ENCODE measurements at places on chromosomes 4 and X.

GRCh38 chrX:39836802-39837420 is 260.8 kb downstream of the BCOR start:
- DNase-seq, result no peak

- DNase-seq, result no peak
Observed at GRCh38 chrX:153880440-153880815, 5.5 kb downstream of the L1CAM start.

GRCh38 chr4:38512840-38513239 is 151.2 kb upstream of the KLF3 start:
- no peak for DNase-seq

DNA sequence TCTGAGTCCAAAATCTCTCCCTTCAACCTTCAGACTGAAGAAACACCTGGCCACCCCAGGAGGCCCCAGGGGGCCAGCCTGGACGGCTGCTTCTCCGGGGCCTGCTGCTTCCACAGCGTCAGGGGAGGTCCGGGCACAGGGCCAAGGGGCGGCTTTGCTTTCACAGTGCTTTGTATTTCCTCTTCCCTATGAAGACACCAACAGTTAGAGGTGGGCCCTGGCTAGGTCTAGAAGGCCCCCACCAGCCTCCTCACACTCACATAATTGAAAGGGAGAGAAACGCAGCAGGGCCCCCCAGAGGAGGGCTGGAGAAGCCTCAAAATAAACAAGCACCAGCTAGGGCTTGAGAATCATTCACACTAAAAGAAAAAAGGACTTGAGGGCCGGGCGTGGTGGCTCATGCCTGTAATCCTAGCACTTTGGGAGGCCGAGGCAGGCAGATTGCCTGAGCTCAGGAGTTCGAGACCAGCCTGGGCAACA is 17.8 kb downstream of the SCD5 start:
- peak; percentile 87 for DNase-seq

DNA sequence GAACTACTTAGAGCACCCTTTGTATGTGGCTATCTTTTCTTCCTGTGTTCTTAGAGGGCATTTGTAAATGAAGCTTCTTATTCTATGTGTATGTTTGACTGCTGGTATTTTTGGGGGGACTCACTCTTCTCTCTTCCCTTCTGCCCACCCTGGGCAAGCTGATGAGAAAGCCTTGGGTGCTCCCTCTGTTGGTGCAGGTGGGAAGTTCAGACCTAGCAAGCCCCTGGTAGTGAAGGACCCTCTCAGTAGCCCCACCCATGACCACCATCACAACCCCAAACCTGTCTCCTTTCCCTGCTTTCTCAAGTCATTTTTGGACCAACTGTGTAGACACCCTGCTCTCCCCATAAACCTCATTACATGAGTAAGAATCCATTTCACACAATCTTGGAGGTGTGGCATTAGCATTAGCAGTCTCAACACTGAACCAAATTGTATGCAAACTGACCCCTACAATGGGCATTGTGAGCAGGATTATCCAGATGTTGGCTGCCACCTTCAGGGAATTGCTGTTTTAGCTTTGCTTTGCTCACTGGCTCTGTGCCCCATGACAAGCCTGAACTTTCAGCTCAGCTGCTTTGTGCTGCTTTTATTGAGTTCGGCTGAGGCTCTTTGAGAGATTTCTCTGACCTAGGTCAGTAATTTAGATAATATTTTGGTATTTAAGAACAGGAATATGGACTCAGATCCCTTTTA is 27.9 kb downstream of the TRIM61 start:
- no peak for DNase-seq

GRCh38 chrX:50448565-50448964 is 22.1 kb downstream of the DGKK start:
- no peak for DNase-seq

GRCh38 chrX:39972340-39972739 is 125.4 kb downstream of the BCOR start:
- no peak for DNase-seq

DNA sequence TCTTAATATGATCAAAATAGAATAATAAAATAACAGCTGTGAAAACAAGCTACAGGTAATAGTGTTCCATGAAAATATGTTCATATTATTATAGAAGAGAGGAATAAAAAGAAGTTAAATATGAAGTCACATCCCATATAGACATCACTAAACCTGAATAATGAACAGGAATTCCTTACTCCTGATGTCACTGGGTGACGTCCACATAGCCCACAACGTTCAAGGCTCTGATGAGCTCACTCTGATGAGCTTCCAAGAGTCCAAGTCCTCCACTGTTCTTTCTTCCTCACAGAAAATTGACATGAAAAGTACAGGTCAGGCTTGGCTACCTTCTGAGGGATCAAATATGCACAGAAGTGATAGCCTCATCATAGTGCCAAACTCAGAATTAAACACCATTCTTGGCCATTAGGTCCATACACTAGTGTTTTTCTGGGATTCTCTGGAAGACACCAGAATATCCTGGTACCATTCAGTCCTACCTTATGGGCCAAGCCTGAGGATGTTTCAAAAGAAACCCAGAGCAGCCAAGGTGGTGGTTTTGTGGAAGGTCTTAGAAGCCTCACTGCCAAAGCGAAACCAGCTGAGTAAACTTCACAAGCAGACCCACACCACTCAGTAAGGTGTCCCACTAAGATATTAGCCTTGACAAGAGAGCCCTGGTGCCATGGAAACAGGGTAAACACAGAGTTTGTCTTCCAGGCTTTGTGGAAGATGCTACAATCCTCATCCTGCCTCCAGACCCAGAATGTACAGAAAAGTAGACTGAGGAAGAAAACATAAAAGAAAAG is 138.4 kb upstream of the HHIP start:
- no peak for DNase-seq

GRCh38 chr4:33071535-33071934 is 2351.4 kb downstream of the PCDH7 start:
- no peak for DNase-seq

DNA sequence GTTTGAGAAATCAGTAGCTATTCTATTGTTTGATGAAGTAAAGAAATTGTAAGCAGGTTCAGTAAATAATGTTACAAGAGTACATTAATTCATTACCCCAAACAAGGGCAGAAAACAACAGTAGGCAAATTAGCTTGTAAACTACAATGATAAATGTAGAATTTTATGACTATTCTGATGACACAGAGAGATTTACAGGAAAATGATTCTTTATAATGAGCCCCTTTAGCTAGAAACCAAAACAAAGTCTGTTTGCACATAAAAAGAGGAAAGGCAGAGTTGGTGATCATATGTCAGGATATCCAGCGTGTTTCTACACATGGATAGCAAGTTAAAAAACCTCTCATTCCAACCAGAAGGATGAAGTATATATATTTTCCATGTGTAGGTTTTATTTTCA is 204.8 kb downstream of the CFAP299 start:
- no peak for DNase-seq

DNA sequence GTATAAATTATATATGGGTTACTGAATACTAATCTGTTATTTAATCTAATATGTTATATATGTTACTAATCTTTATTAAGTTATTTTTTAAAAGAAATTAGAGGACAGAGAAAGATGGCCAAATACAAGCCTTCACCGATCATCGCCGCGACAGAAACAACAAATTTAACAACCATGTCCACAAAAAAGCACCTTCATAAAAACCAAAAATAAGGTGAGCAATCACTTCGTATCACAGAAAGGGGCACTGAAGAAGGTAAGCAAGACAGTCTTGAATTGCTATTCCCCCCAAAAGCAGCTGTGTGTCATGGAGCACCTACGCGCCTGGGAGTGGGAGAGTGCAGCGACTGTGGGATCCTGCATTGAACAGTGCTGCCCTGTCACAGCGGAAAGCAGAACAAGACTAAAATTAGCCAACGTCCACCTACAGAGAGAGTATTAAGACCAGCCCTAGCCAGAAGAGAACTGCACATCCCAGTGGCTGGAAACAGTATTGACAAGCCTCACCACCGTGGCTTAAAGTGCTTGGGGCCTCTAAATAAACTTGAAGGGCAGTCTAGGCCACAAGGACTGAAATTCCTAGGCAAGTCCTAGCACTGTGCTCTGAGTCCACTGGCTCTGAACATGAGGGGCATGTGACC is 38.5 kb downstream of the LRBA start:
- DNase-seq, result no peak

GRCh38 chrX:128622296-128622695 is 570.1 kb upstream of the ACTRT1 start:
- DNase-seq, result no peak

DNA sequence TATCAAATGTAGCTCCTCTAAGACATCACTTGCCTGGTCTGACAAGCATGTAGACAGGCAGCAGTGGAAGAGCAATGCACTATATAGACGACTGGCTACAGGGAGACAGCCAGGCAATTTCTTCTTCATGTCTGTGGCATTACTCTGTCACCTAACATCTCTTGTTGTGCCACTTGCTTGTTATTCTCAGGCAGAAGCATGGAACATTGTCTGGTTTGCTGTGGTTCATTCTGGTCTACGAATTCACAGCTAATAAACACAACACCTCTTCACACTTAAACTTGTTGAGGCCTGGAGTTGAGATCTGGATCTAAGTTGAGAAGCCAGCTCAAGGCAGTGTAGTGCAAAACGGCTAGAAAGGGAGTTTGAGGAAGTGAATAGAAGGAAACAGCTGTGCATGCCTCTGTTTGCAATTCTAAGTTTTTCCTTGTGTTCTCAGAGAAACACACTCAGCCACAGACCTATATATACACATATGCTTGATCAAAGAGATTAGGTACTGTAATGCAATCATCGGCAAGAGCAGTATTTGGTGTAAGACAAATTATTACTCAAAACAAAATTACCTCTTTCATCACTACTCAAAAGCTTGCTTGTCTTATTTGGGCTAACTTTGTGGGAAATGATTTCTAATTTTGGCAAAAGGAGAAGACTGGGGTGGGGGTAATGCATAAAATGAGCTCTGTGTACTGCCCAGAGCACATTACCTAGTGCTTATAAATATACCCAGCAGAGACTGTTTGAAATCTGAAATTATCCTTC is 243.8 kb downstream of the PPP3CA start:
- peak; percentile 87 for DNase-seq

DNA sequence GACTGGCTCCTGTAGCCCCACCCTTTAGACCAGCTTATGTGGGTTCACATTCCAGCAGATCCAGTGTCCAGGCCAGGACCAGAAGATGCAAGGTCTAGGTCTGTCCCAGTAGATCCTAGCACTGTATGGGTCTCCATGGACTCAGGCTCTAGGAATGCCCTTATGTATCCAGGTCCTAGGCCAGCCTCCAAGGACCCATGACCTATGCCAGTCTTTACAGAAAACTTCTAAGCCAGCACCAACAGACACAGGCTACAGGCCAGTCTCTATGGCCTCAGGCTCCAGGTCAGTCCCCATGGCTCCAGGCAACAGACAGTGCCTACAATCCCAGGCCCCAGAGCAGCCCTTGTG is 45.2 kb upstream of the MAGED4 start:
- no peak for DNase-seq
